ENCODE measurements at places on chromosomes 3 and 15.

DNA sequence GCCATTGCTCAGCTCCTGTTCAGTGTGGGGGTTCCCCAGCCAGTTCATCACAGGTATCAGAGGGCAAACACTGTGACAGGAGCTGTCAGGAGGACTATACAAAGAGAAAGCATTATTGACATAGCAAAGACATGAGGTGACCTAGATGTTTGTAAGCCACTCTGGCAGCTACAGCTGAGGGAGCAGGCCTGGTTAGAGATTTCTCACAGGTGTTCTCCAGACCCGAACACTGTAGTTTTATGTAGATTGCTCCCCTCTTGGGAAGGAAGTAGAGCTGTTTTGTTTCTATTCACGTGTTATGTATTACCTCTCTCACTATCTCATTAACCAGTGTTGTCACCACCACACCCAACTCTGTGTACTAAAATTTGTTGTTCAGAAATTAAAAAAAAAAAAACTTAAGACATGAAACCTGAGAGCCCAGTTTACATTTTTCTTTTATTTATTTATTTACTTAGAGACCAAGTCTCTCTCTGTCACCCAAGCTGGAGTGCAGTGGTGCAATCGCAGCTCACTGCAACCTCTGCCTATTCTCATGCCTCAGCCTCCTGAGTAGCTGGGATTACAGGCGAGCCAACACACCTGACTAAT lies 123.7 kb downstream of the RBPMS2 start:
- no peaks in the 10 kb centered on the region for H3K27me3 ChIP-seq

DNA sequence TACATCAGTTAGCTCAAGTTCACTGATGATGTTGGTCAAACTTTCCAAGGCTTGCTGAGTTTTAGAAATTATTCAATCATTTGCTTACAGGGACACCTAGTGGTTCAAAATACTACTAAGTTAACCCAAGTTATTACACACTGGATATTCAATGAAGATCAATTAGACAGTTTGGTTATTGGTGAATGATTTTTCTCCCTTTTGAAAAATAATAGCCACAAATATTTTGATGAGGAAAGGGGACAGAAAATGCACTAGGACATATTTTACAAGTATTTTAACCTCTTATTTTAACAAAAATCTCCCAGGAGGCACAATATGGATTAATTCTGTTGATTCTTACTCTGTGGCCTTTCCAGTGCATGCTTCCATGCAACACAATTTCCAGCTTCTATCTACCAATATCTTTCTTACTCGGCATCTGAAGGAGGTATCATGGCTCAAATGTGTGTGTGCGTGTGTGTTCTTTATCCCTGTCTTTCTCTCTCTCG lies 20.1 kb upstream of the GOLGA6L2 start:
- H3K36me3 ChIP-seq: no peaks in the 10 kb centered on the region
- no peaks in the 10 kb centered on the region for H3K27me3 ChIP-seq
- no peak overlapping the region for H3K4me3 ChIP-seq
- H3K27ac ChIP-seq: no peak overlapping the region
- DNase-seq: no peak

DNA sequence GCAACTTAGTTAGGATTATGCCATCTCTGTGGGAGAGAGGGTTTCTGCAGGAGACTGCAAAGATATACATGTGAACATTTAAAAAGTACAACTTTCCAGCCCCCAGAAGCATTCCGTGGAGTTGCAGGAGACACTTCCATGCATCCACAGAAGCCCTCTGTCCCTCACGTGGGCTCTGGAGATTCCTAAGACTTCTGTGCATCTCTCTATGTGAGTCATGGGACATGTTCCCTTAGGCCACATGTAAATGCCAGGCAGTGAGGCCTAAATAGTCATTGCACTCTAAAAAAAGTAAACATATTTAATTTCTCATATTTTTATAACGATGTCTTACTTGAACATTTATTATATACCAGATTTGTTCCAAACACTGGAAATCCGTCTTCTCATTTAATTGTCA lies 126.5 kb upstream of the ROPN1 start:
- no peak overlapping the region for H3K4me3 ChIP-seq
- no peak overlapping the region for H3K27ac ChIP-seq
- no peak for DNase-seq
- H3K4me1 ChIP-seq: no peaks in the 10 kb centered on the region
- no peaks in the 10 kb centered on the region for H3K36me3 ChIP-seq
- no peaks in the 10 kb centered on the region for H3K27me3 ChIP-seq

- H3K27ac ChIP-seq: no peak overlapping the region
- DNase-seq: no peak
- peaks cover 4% of the 10 kb centered on the region for H3K27me3 ChIP-seq
- H3K4me3 ChIP-seq: no peak overlapping the region
- no peaks in the 10 kb centered on the region for H3K4me1 ChIP-seq
Measured at GRCh38 chr3:16509721-16510619, 3.5 kb downstream of the RFTN1 start.

GRCh38 chr3:55742832-55743136 lies 255.7 kb upstream of the WNT5A start:
- H3K27ac ChIP-seq: no peak overlapping the region
- H3K27me3 ChIP-seq: no peaks in the 10 kb centered on the region

GRCh38 chr15:38860253-38860652 lies 295.6 kb upstream of the RASGRP1 start:
- H3K36me3 ChIP-seq: no peaks in the 10 kb centered on the region
- no peaks in the 10 kb centered on the region for H3K27me3 ChIP-seq
- no peak overlapping the region for H3K27ac ChIP-seq

DNA sequence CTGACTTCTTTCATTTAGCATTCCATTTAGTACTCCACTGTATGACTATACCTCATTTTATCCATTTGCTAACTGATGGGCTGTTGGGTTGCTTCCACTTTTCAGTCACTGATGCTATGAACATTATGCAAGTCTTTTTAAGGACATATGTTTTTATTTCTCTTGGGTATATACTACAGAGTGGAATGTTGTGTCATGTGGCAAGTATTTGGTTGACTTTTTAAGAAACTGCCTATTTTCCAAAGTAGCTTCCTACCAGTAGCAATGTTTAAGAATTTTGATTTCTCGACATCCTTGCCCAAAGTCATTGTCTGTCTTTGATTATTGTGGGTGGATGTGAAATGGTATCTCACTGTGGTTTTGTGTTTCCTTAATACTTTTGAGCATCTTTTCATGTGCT lies 110.1 kb upstream of the TPM1 start:
- H3K27me3 ChIP-seq: no peaks in the 10 kb centered on the region
- no peak overlapping the region for H3K4me3 ChIP-seq
- no peaks in the 10 kb centered on the region for H3K4me1 ChIP-seq
- H3K27ac ChIP-seq: no peak overlapping the region
- DNase-seq: no peak

DNA sequence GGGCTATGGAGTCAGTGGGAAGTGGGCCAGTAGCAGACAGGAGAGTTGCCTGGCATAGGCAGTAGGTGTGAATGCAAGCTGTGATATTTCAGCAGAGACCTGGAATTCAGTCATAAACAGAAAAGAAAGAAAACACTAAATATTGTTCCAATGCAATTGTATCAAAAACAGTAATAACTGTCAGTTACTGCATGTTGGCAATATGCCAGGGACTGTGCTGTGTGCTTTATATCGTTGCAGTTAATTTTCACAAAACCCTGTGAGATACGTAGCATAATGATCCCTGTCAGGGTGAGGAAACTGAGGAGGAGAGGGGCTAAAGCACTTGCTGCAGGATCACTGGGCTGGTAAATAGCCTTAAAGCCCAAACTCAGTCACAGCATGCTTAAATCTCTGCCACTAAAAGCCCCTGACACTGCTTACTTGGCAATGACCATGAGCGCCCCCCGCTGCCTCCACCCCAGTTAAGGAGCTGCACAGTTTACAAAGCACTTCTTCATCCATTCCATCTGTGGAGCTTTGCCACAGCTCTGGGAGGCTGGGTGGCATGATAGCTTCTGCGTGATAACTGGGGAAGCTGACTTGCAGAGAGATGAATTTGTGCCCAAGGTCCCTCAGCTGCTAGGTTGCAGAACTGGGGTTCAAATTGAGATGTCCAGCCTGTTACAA lies 3.9 kb downstream of the SLC6A1 start:
- H3K36me3 ChIP-seq: no peaks in the 10 kb centered on the region
- DNase-seq: no peak
- no peaks in the 10 kb centered on the region for H3K4me1 ChIP-seq
- peaks cover 9% of the 10 kb centered on the region for H3K27me3 ChIP-seq
- no peak overlapping the region for H3K27ac ChIP-seq

DNA sequence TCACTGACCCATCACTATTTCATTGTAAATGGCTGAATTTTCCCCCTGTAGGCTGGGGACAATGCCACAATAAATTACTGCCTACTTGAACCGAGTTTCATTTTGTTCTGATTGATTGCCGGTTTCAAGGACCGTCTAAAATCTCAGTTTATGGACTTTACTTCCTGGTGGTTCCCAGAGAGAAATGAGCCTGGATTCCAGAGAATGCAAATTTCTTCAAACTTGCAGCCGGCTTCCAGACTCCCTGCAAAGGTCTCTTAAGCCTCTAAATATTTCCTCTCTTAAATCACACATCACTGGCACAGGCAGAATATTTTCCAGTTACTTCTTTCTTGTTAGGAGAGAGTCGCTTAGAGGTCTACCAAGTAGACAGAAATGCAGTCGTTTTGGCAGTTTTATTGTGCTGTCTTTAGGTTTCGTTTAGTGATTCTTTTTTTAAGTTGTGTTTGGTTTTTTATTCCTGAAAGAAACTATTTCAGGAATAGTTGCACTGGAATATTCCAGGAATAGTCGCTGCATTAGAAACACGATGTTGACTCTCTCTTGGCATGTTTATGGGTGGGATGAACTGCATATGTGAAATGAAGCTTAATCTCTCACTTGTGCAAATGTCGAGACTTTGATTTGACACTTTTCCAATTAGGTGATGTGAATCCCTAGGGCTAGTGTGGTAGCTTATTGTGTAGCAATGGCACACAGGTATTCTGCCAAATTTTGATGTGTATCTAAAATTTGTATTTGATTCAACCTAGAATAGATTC lies 284.1 kb upstream of the NR2E3 start:
- H3K27ac ChIP-seq: peak overlapping the region; percentile 13
- no peaks in the 10 kb centered on the region for H3K27me3 ChIP-seq
- H3K4me1 ChIP-seq: no peaks in the 10 kb centered on the region
- no peaks in the 10 kb centered on the region for H3K36me3 ChIP-seq

GRCh38 chr15:69303337-69304181 lies 4.8 kb downstream of the PAQR5 start:
- H3K27me3 ChIP-seq: peaks cover 3% of the 10 kb centered on the region
- H3K27ac ChIP-seq: no peak overlapping the region
- H3K36me3 ChIP-seq: no peaks in the 10 kb centered on the region
- H3K4me1 ChIP-seq: peaks cover 3% of the 10 kb centered on the region
- DNase-seq: no peak
- H3K4me3 ChIP-seq: no peak overlapping the region

DNA sequence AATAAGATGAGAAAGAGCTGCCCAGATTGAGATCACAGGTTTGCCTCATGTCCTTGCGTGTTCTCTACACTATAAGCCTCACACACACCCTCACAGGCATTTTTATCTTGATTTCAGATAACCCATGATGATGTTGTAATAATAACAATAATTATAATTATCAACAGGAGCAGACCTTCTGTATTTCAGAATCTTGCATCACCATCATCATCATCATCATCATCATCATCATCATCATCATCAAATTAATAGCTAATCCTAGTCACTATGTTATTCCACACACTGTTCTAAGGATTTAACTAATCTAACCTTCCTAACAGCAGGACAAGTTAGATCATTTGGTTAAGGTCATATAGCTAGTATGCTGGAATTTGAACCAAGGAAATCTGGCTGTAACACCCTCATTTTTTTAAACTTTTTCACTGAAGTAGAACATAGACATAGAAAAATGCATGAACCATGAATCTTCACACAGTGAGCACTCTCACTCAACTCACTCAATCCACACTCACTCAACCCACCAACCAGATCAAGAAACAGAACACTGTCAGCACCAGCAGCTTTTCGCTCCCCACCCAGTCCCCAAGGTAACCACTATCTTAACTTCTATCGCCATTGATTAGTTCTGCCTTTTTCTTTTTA lies 1.8 kb upstream of the SH2D7 start:
- no peaks in the 10 kb centered on the region for H3K27me3 ChIP-seq
- no peak for DNase-seq
- H3K27ac ChIP-seq: no peak overlapping the region
- no peak overlapping the region for H3K4me3 ChIP-seq
- no peaks in the 10 kb centered on the region for H3K4me1 ChIP-seq

DNA sequence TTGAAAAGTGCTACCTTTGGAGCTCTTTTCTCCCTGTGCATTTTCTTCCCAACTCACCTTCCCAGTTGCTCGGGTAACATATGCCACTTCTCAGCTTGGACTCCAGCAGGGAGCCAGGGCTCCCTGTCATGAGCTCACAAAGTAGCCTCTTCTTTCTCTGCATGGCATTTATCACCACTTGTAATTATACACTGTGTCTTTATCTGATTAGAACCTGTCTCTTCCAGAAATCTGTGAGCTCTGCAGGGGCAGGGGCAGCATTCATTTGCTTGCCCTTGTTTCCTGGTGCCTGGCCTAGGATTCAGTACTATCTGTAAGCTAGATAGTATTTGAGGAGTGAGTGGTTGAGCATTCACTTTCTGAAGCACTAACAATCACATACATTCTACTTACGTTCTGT lies 100.9 kb downstream of the CLSTN2 start:
- no peak for DNase-seq
- H3K4me3 ChIP-seq: no peak overlapping the region
- H3K27ac ChIP-seq: no peak overlapping the region
- H3K4me1 ChIP-seq: no peaks in the 10 kb centered on the region
- H3K27me3 ChIP-seq: peaks cover 2% of the 10 kb centered on the region

DNA sequence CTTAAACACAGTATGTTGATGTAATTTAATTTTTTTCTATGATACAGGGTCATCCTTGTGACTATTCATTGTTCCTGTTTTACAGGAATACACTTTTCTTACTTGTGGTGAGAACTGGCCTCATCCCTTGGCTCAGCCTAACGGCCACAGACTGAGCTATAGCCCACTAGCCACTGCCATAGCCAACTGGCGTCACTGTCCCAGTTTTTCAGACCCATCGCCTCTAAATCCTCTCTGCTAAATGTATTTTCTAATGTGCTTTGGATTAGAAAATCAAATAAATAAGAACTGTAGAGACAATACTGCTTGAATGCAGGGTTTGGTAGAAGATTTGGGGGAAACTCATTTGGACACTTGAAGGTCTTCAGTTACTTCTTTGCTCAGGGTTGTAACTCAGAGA lies 113.1 kb downstream of the TIGIT start:
- peak overlapping the region; percentile 33 for H3K27ac ChIP-seq
- no peak for DNase-seq
- no peak overlapping the region for H3K4me3 ChIP-seq
- H3K27me3 ChIP-seq: no peaks in the 10 kb centered on the region
- no peaks in the 10 kb centered on the region for H3K36me3 ChIP-seq
- no peaks in the 10 kb centered on the region for H3K4me1 ChIP-seq

GRCh38 chr15:58182460-58183163 lies 44.4 kb downstream of the AQP9 start:
- H3K27ac ChIP-seq: no peak overlapping the region
- H3K4me3 ChIP-seq: no peak overlapping the region
- H3K4me1 ChIP-seq: no peaks in the 10 kb centered on the region
- DNase-seq: no peak

- no peaks in the 10 kb centered on the region for H3K27me3 ChIP-seq
- H3K4me3 ChIP-seq: no peak overlapping the region
- H3K36me3 ChIP-seq: no peaks in the 10 kb centered on the region
- H3K4me1 ChIP-seq: no peaks in the 10 kb centered on the region
Measured at GRCh38 chr3:103660810-103661209, 1226.0 kb downstream of the ZPLD1 start.
